ELF-1 (cell line): ENCODE measurements at places on chromosomes 12 and 14.

- DNase-seq = no peak
Measured at GRCh38 chr14:91729756-91730155, 2.1 kb downstream of the CATSPERB start.

GRCh38 chr14:74658535-74659131 lies 46.6 kb upstream of the LTBP2 start:
- no peak for DNase-seq

DNA sequence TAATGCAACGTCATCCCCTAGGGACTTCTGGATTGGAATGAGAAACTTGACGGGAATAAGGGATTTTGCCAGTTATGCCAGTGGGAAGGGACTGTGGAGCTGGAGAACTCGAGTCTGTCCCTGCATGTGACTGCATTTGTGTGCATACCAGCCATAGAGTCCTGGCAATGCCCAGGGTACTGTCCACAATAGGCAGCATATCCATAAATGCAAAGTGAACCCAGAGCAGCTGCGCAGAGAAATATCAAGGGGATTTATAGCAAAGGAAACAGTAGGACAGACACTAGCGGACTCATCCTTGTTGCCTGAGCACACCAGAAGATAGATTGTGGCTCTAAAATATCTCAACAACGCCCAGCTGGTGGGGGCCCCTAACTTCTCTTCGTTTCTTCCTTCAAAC lies 247.1 kb upstream of the SRRM4 start:
- DNase-seq = no peak

- DNase-seq = no peak
Measured at GRCh38 chr14:101830271-101830670, 68.8 kb downstream of the PPP2R5C start.

DNA sequence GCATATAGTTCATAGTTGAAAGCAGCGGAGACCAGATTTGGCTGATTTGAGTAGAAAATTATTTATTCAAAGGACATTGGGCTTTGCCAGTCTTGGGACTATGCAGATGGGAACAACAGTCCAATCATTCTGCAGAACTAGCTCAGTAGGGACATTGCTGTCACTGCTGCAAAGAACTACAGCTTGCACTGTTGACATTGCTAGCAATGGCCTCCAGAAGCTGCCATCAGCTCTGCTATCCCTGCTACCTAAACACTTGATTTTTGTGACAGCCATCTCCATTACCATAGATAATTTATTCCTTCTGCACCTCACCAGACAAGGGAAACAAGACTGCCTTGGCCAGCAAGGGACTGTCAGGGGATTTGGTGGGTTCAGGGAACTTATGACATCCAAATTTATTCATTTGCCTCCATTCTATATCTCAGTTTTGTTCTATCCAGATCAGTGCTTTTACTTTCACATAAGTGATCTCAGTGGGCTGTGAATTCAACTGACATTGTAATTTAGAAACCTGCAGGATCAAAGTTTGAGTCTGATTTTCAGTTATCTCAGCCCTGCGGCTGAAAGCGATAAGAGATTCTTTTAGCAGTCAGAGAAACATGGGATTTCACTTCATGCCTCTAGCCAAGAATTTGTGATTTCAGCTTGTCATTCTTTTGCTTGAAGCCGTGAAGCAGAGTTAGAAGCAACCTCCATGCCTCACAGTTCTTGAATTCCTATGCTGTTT lies 136.7 kb upstream of the FBXO33 start:
- DNase-seq = no peak

- no peak for DNase-seq
Measured at GRCh38 chr12:29152981-29153630, 4.0 kb downstream of the FAR2 start.

- DNase-seq = peak; percentile 55
Measured at GRCh38 chr14:63727231-63727735, 582 bp downstream of the SGPP1 start.

DNA sequence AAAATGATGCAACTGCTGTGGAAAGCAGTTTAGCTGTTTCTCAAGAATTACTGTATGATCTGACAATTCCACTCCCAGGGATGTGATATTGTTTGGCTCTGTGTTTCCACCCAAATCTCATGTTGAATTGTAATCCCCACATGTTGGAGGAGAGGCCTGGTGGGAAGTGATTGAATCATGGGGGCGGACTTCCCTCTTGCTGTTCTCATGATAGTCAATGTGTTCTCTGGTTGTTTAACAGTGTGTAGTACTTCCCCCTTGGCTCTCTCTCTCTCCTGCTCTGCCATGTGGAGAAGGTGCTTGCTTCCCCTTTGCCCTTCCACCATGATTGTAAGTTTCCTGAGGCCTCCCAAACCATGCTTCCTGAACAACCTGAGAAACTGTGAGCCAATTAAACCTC lies 93.4 kb upstream of the CPM start:
- no peak for DNase-seq

- DNase-seq = no peak
Measured at GRCh38 chr14:74973003-74973653, 17.7 kb upstream of the PGF start.

- no peak for DNase-seq
Measured at GRCh38 chr14:50808053-50808452, 22.9 kb downstream of the NIN start.

GRCh38 chr14:33229269-33229929 lies 290.7 kb downstream of the NPAS3 start:
- no peak for DNase-seq

- no peak for DNase-seq
Measured at GRCh38 chr12:127981875-127982274, 285.1 kb upstream of the TMEM132C start.

DNA sequence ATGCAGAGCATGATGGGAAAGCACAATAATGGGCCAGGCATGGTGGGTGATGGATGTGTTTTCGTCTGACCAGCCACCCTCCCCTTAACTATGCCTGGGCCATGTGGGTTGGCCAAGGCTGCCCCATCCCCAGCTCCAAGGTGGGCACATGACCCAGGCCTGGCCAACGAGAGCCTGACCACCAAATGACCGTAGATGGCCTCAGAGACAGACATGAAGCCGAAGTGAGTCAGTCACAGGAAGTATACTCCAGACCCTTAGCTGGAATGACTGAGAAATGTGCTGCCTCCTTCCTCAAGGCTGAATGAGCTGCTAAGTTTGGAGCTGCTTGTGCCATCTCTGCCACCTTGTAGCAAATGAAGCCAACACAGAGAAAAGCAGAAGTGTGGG lies 233.6 kb downstream of the BCL11B start:
- no peak for DNase-seq

GRCh38 chr12:23884909-23885308 lies 64.6 kb downstream of the SOX5 start:
- DNase-seq = no peak

DNA sequence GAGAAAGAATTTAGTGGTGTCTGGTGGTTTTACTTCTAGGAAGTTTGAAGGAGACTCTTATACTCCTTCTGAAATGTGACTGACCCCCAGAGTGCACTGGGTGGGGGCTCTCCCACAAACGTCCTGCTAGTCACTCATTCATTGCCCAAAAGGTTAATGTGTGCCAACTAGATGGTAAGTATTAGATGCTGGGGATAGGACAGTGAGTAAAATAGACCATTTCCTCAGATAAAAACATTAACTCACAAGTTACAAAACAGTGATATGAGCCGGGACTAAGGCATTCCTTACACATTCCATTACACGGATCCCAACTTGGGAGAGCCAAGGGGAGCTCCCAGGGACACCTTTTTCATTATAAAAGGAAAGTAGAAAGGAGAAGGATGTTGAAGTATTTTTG lies 185.1 kb downstream of the ATXN7L3B start:
- DNase-seq = no peak

- DNase-seq = peak; percentile 90
Measured at GRCh38 chr12:48988030-48988649, 10.0 kb downstream of the WNT1 start.

DNA sequence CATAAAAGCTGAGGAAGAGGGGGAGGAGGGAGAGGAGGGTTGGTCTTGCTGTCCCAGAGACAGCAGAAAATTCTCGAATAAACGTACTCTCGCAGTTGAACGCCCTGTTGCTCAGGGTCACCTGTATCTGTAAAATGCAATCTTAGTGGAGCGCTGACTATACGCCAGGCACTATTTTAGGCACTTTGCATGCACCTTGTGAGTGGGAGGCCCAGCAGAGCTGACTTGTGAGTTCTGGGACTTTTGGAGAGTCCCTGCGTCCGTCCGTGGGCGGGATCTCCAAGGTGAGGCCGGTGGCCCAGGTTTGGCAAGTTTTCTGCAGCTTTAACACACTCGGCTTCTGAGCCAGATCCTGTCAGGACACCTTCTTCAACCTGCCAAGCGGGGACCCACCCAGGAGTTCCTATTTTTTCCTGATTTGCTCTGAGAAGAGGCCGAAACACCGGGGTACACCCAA lies 32.5 kb upstream of the PLEKHG6 start:
- DNase-seq = peak; percentile 63

- no peak for DNase-seq
Measured at GRCh38 chr12:122207391-122207790, 3.9 kb downstream of the B3GNT4 start.

GRCh38 chr14:102363182-102363943 lies 622 bp downstream of the TECPR2 start:
- DNase-seq = peak; percentile 30

DNA sequence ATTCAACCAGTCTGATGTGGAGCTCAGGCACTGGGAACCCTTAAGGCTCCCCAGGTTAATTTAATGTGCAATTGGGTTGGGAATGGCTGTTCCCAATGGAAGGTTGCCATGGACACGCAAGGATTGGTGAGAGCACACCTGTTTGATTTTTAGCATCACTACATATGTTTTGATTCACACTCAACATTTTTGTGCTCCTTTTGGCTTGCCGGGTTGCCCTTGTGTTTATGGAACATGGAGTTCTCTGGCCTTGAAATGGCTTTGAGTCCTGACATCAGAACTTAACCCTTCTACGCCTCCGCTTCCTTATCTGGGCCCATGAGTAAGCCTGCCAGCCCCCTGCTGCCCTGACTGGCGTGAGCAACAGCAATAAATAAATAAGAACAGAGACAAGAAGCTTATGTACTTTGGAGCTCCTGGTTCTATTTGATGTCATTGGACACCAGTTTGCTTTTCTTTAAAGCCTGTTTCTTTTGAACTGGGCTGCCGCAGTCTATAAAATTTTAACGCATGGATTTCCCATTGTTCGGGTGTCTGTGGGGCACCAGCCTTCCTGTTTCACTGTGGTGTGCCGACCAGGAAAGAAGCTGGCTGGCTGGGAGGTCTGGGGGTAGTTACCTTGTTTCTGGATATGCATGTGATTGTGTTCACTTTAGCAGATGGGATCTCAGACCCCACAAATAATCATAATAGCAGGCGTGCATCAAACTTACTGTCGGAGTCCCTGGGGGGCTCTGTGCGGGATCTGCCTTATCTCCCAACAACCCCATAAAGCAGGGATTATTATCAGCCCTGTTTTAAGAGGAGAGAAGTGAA lies 27.8 kb downstream of the TBX3 start:
- DNase-seq = peak; percentile 74

DNA sequence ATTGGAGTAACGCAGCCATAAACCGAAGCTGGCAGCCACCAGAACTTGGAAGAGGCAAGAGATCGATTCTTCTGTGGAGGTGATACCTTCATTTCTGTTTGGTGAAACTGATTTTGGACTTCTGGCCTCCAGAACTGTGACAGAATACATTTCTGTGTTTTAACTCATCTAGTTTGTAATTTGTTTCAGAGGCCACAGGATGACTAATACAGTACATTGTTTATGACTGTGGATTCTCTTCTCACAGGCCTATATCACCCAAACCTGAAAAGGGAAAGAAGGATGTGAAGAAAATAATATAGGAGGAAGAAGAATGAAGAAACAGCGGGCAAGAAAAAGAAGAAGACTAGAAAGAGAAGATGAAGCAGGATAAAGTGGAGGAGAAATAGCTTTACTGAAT lies 263.8 kb upstream of the DIO2 start:
- DNase-seq = no peak

- DNase-seq = no peak
Measured at GRCh38 chr12:46395388-46395787, 22.8 kb upstream of the SLC38A2 start.

- DNase-seq = no peak
Measured at GRCh38 chr12:89791286-89791685, 82.6 kb upstream of the ATP2B1 start.

DNA sequence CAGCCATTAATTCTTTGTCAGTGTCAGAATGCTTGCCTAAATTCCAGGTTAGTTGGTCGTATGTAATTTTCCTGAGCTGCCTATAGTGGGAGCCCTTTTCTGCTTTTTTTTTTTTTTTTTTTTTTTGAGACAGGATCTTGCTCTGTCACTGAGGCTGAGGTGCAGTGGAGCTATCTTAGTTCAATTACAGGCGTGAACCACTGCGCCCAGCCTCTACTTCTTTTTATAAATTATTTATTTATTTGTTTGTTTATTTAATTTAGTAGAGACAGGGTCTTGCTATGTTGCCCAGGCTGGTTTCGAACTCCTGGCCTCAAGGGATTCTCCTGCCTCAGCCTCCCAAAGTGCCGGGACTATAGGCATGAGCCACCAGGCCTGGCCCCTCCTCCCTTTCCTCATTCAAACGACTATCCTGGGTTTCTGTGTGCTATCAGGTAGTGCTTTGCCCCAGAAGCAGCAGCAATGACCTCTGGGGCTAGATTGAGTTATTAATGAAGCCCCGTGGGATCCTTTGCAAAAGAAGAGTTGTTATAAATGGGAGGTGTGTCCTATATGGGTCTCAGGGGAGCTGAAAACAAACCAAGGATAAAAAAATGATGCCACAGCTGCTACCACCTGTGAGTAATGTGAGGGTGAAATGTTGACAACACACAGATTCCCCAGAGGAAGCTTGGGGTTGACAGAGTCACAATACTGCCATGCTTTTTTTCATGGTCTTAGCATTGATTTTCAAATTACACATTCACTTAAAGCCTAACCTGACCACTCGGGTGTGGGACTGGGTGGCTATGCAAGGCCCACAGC lies 34.6 kb upstream of the NFKBIA start:
- peak; percentile 27 for DNase-seq

- DNase-seq = no peak
Measured at GRCh38 chr12:62931477-62931876, 3.5 kb downstream of the PPM1H start.

DNA sequence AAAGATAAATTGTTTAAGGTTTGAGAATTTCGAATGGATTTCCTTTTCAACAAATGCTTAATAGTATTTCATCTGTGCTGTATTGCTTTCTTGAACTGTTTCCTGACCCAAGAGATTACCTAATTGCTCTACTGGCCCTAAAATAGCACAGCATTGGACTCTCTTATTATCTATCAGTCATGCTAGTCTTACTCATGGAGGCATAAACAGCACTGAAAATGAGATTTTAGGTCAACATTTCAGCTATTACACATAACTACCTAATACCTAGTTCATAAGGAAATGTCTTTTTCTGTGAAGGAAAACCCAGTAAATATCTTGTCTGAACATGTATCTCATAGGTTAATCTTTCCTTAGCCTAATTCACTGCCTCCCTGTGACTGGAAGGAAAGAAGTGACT lies 4.3 kb upstream of the ABCD2 start:
- no peak for DNase-seq

DNA sequence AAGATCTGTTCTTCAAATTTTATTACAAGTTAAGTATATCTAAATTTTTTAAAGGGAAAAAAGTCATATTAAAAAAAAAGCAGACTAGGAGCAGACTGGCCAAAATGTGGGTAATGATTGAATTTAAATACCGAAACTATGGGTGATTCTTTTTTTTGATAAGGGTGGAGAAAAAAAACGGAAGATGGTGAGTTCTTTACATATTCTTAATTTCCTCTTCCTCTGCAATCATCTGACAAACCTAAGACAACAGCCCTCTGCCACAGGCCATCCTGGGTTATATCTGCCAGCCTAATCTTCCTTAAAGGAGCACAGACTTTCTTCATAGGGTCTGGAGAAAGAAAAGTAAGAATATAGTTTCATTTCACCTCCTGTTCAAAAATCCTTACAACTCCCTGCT lies 108.0 kb downstream of the PPP2R5E start:
- DNase-seq = no peak
